ENCODE measurements at places on chromosomes 5 and 9.
A peak's percentile ranks its signal among the peaks of the same experiment; 100 is the strongest.

GRCh38 chr5:138177941-138178515 is 402 bp downstream of the BRD8 start:
- no peak for DNase-seq

- no peak for DNase-seq
Observed at GRCh38 chr5:172078726-172079345, 72.4 kb upstream of the FBXW11 start.

DNA sequence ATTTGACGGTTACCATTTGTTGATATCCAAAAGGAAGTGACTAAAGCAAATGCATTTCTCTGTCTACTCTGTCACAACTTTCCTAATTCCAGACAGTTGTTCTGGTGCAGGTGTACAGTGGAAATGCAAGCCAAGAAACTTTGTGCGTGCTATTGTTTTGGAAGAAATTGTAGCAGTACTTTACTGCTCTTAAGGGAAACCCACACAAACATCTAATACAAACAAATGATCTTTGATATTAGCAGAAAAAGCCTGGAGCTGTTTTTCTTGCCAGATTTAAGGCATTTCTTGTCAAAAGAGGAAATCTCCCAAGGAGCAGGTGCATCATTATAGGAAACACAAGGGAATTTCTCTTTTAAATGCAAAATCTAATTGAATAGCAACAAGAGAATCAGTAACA is 2.0 kb downstream of the SNCAIP start:
- DNase-seq: no peak

DNA sequence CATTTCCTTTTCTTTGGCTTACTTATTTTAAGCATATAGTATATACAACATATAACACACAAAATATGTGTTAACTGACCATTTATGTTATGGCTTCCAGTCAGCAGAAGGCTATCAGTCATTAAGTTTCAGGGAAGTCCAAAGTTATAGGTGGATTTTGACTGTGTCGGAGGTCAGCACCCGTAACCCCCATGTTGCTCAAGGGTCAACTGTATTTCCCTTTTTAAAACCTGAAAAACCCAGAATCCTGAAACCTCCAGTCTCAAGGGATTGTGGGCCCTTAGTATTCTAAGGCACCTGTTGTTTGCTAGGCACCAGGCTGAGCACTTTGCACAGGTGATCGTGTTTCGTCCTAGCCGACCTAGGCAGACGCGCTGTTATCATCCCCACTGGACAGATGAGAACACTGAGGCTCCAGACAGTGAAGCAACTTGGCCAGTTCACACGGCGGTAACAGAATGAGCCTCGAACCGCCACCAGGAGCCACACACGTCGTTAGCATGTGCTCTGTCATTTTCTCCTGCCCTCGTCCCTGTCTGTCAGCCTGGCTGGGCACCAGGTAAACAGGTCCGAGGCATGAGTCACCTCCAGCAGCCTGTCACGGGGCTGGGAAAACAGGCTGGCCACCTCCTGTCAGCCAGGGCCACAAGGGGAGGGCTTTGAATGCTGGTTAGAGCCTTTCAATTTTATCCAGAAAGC is 39.9 kb downstream of the DUSP1 start:
- DNase-seq: no peak

- no peak for DNase-seq
Observed at GRCh38 chr9:18847576-18848275, 185.3 kb downstream of the SAXO1 start.

DNA sequence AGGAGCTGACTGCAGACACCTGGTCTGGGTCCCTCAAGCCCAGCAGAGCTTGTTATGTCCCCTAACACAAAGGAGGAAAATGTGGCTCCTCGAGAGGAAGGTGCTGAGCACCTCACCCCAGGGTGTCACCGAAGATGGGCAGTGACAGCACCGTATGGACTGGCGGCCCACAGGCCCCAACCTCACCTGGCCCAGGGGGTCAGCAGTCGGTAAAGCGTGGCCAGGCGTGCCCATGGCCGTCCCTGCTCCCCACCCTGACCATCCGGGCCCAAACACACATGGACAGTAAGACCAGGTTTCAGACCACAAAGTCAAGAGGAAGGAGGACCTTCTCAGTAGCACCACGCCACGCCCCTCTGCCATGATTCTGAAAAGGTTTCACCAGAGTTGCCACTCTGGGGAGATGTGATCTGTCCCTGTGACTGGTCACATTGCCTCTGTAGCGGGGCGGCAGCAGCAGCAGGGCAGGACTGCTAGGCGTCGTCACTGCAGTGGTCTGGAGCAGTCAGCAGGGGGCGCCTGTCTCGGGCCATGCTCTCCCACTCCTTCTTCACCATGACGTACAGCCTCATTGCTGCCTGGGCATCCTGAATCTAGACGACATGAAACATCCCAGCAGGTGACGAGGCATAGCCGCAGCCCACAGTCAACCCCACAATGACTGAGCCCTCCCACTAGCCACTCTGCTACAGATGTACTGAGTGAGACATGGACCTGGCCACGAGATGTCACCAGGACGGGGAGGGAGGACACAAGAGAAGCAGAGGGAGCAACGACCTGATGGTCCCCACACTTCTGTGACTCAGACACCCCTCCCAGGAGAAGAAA is 11.1 kb downstream of the REXO4 start:
- peak; percentile 65 for DNase-seq

DNA sequence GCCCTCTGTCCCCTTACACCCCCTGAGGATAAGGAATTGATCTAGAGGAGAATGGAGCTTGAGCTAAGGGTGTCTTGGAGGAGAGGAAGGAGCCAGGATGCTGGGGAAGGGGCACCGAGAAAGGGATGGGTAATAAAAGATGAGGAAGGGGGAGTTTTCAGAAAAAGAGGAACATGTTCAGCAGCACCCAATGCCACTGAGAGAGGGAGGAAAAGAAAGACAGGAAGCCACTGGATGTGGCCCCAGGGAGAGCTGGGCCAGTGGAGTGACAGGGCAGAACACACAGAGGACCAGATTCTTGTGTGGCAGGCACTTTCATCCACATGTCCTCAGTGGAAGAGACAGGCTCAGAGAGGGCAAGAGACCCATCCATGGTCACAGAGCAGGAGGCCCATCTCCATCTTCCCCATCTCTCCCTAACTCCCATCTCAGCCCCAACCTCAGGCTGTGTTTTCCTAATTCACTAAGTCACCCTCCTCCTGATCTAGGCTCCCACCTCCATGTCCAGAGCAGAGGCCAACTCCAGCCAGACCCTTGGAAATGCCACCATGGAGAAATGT is 7.2 kb downstream of the PFN3 start:
- no peak for DNase-seq

GRCh38 chr5:14145435-14146334 is 2.5 kb downstream of the TRIO start:
- DNase-seq: no peak

DNA sequence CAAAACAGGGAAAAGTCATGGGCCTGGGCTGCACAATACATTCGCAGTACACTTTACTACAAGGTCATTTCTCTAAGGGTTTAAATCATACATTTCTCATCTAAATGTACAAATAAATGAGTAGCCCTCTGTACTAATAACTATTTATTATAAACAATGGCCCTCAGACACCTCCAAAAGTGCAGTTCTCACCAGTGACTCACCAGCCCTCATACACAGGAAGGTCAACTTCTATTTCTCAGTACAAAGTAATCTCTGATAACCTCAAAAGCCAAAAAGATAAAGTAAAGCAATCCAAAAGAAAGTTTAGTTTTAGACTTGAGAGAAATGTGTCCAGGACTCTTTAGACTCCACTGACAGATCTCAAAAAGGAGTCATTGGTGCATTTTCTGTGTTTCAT is 1258.1 kb upstream of the CDH6 start:
- no peak for DNase-seq

DNA sequence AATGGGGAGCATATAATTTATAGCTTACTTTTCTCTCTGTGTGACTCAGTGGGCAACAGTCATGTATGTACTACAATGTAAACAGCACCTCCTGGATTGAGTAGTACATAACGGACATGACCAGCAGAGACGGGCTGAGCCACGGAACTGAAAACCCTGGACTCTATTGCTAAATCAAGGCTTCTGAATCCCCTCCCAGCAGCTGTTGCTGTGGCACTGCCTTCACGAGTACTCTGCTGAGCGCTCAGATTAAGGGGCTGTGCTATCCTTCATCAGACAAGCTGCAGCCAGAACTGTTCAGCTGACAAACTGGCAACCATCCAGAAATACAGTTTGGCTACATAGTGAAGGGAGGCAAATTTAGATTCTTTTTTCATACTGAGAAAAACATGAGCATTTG is 131.3 kb upstream of the CCDC180 start:
- DNase-seq: no peak
